ENCODE measurements at places on chromosomes 16 and 17. TPM values are rescaled to one million over a fixed set of nuclear protein-coding genes. Genes with fewer than 3 reads are reported as not detected.

MRPL38 gene
- 124 TPM for total RNA-seq

HLF gene
- total RNA-seq: 0.08 TPM

RCVRN gene
- not detected for total RNA-seq

GCSH gene
- total RNA-seq: 61.9 TPM

CLEC3A gene
- not detected for total RNA-seq
